ENCODE measurements at places on chromosomes 4 and X. TPM values are rescaled to one million over a fixed set of nuclear protein-coding genes. Genes with fewer than 3 reads are reported as not detected.

Gene INPP4B
- 6.6 TPM for total RNA-seq

Gene CSN1S1
- not detected for total RNA-seq

Gene DMRTC1
- 0.57 TPM for total RNA-seq

Gene GATA1
- total RNA-seq: not detected

Gene NPY1R
- total RNA-seq: 41.5 TPM

Gene GDPD2
- total RNA-seq: not detected

Gene GSPT2
- total RNA-seq: 14.6 TPM

Gene OSTC
- total RNA-seq: 58.8 TPM

Gene FAM9B
- total RNA-seq: 0.44 TPM

Gene DIPK2B
- total RNA-seq: 3.7 TPM

Gene NEIL3
- 0.18 TPM for total RNA-seq

Gene KLF8
- 3.5 TPM for total RNA-seq

Gene TMEM31
- 0.55 TPM for total RNA-seq

DNA sequence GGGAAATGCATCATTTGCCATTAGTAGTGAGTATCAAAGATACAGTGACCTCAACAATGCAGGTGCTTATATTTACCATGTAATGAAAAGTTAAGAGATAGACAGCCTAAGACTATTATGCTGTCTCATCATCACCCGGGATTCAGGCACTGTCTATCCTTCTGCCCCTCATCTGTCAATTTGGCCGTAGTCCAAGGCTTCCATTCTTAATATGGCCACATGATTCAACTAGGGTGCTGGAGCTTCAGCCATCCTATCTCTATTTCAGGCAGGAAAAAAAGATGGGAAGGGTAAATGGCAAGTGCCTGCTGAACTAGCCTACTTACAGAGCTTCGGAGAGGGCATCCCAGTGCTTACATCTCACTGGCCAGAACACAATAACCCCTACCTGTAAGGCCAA is 196.7 kb upstream of the LNX1 start:
- DNase-seq: no peak

- DNase-seq: no peak
Observed at GRCh38 chr4:189837471-189837870, 103.2 kb upstream of the FRG1 start.

- DNase-seq: no peak
Observed at GRCh38 chr4:137998666-137999429, 243.3 kb downstream of the SLC7A11 start.

- no peak for DNase-seq
Observed at GRCh38 chrX:72052415-72053090, 79.2 kb downstream of the RTL5 start.

DNA sequence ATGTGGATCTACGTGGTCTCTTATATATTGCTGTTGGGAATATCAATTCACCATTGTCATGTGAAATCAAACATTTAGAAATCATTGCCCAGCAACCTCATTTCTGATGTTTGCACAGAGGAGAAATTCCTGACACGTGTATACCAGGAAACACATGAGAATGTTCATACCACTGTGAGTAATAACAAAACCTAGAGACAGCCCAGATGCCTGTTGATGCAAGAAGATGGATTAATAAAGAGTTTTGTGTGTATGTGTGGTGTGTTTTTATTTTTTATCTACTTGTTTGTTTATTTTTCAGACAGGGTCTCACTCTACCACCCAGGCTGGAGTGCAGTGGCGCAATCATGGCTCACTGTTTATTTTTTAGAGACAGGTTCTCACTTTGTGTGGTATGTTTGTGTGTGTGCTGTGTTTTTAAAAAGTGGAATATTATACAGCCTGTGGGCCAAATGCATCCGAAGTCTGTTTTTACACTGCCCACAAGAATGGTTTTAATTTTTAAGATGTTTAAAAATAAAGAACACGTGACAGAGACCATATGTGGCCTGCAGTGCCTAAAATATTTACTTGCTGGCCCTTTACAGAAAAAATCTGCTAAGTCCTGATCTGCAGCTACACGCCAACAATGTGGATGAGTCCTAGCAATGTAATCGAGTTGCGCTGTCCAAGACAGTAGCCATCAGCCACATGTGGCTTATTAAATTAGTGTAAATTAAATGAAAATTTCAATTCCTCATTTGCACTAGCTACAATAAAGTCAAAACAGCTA is 39.2 kb downstream of the TXLNG start:
- no peak for DNase-seq

DNA sequence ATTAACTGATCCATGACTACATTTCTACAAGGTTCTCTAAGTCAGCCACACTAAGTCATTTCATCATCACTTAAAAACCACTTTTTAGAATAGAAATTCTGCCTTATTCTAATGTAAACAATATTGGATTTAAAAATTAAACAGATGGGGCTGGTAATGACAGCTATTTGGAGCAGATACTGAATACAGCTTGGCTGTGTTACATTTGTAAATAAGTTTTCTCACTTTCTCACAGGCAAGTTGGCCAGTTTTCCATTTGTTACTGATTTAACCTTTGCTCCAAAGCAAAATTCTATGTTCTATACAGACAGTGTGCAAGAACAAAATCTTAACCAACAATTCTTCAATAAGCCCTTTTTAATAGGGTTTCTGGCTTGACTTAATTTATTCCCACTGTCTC is 370.7 kb downstream of the GRIA2 start:
- no peak for DNase-seq

- no peak for DNase-seq
Observed at GRCh38 chrX:120293015-120293414, 18.2 kb downstream of the TMEM255A start.

GRCh38 chr4:15883610-15884243 is 54.8 kb downstream of the FGFBP1 start:
- DNase-seq: no peak

DNA sequence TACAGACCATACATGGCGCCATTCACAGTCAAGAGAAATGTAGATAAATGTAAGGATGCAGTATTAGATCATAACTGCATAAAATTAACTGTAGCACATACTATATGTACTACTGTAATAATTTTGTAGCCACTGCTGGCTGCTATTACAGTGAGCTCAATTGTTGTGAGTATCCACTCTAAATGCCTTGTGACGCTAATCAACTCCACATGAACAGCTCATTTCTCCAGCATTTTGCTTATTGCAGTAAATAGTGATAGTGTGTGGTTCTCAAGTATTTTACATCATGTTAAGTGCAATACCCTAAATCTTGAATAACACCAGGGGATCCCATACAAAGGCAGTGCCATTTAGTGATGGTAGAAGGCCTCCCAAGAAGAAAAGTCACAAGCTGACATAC is 21.2 kb downstream of the FGFBP1 start:
- no peak for DNase-seq

DNA sequence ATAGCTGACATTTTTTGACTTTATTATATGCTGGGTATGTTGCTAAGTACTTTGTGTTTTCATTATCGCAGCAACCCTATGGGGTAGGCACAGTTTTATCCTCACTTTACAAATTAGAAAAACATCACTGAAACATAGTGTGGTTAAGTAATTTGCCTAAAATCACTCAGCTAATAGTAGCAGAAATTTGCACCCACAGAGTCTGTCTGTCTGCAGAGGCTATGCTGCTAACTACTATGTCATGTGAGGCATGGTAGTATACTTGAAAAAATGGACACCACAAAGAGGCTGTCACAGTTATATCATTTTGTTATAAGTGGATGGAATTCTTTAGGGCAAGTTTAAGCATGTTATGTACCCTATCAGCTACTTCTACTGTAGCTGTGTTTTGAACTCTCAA is 69.0 kb downstream of the STAG2 start:
- no peak for DNase-seq

- DNase-seq: no peak
Observed at GRCh38 chrX:122972604-122973003, 211.5 kb upstream of the GRIA3 start.

GRCh38 chr4:132737344-132737743 is 411.8 kb upstream of the PCDH10 start:
- DNase-seq: no peak

DNA sequence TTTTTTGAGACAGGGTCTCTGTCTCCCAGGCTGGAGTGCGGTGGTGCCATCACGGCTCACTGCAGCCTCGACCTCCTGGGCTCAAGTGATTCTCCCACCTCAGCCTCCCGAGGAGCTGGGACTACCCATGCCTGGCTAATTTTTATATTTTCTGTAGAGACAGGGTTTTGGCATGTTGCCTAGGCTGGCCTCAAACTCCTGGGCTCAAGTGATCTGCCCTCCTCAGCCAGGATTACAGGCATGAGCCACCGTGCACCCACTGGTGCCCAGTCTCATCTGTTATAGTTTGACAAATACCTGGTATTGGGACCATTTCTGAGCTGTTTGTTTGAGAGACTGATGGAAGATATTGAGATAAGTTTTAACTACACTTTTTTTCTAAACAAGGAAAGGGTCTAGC is 57.5 kb upstream of the SMIM10 start:
- DNase-seq: peak; percentile 34

- DNase-seq: no peak
Observed at GRCh38 chrX:111518667-111519066, 7.2 kb downstream of the SERTM2 start.

DNA sequence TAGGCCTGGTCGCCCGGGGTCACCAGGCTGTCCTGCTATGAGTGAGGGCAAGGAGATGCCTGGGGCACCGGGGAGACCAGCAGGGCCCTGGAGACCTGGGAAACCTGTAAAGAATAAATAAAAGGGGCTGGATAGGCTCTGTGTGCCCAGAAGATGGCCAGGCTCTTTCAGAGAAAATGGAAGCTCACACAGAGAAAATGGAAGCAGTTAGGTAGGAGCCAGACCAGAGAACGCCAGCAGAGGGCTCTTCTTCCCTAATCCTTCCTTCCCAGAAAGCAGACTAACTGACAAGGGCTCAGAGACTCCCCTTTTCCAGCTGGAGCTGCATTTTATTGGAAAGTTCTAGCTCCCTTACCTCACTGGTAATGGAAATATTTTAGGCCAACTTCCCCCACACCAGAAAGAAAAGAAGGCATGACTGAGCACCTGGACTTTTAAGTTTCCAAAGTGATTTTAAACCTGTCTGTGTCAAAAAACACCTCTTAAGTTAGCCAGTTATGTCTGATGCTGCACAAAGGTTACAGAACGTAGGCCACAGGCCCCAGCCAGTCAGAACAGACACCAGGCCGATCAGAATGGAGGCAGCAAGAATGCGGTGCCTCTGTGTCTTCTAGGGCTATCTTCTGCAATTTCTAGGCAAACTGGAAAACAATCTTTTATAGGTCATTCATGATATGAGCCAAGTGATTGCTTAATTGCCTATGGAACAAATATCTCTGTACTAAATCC is 74.0 kb downstream of the ATG4A start:
- DNase-seq: peak; percentile 31

- DNase-seq: no peak
Observed at GRCh38 chr4:146643812-146644401, 5.2 kb downstream of the POU4F2 start.

- no peak for DNase-seq
Observed at GRCh38 chr4:63620271-63620670, 789.0 kb downstream of the TECRL start.

GRCh38 chr4:142607976-142608375 is 238.1 kb downstream of the INPP4B start:
- no peak for DNase-seq

DNA sequence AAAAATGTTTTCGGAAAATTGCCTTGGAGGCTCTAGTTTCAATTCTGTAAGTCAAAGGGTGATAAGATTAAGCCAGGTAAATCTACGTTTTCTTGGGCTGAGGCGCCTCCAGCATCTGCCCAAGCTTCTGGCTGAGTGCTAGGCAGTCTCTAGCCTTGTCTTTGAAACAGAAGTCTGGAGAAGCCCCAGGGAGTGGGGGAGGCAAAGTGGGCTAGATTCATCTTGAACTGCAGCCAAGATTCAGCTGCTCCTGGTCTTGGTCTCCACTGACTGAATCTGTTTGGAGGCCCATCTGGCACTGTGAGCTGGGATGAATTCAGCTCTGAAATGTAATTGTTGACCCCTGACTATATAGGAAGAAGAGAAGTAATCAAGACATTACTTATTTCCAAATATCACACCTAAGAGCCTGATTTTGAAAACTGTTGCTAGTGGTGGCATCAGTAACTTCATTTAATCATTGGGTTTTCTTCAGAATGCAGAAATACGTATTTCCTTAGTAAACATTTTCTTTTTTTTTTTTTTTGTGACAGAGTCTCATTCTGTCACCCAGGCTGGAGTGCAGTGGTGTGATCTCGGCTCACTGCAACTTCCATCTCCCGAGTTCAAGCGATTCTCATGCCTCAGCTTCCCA is 187.3 kb upstream of the LEF1 start:
- DNase-seq: no peak

GRCh38 chr4:32485956-32486355 is 1765.8 kb downstream of the PCDH7 start:
- no peak for DNase-seq

- DNase-seq: no peak
Observed at GRCh38 chr4:128376303-128376702, 88.7 kb upstream of the PGRMC2 start.

- no peak for DNase-seq
Observed at GRCh38 chr4:162245051-162245450, 81.3 kb upstream of the FSTL5 start.

GRCh38 chr4:121428721-121429120 is 47.9 kb upstream of the QRFPR start:
- no peak for DNase-seq

DNA sequence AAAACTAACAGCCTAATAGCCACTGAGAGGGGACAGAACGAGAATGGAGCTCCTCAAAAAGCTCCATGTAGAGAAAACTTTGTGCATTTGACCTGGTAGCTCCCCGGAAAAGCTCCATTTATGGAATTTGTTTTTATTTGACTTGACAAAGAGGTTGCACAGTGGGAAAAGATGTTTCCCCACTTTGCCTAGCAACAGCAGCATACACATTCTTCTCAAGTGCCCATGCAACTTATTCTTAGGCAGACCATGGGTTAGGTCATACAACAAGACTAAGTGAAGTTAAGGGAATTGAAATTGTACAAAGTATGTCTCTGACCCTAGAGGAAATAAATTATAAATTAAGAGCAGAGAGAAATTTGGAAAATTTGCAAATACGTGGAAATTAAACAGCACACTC is 949.6 kb upstream of the PRKX start:
- DNase-seq: no peak

GRCh38 chrX:135585153-135585552 is 64.7 kb downstream of the INTS6L start:
- no peak for DNase-seq

All from adrenal gland (tissue), 19 donors.